ENCODE measurements at places on chromosomes 3 and 15.

- no peak for DNase-seq
Observed at GRCh38 chr3:173225351-173225750, 84.3 kb upstream of the SPATA16 start.

DNA sequence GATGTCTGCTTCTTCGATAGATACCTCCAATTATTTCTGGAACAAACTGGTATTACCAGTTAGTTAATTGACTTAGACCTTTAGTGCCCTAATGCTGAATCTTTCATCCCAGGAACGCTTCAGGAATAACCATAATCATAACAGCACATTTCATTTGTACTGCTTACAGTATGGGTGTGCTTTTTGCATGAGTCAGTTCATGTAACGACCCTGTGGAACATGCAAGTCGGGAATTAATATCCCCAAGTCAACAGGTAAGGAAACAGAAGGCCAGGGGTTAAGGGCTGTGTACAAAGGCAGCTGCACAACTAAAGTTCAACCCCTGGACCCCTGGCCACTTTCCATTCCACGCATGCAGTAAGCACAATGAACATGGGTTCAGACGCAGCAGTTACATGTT, 49.2 kb downstream of the ADCY5 start:
- no peak for DNase-seq

DNA sequence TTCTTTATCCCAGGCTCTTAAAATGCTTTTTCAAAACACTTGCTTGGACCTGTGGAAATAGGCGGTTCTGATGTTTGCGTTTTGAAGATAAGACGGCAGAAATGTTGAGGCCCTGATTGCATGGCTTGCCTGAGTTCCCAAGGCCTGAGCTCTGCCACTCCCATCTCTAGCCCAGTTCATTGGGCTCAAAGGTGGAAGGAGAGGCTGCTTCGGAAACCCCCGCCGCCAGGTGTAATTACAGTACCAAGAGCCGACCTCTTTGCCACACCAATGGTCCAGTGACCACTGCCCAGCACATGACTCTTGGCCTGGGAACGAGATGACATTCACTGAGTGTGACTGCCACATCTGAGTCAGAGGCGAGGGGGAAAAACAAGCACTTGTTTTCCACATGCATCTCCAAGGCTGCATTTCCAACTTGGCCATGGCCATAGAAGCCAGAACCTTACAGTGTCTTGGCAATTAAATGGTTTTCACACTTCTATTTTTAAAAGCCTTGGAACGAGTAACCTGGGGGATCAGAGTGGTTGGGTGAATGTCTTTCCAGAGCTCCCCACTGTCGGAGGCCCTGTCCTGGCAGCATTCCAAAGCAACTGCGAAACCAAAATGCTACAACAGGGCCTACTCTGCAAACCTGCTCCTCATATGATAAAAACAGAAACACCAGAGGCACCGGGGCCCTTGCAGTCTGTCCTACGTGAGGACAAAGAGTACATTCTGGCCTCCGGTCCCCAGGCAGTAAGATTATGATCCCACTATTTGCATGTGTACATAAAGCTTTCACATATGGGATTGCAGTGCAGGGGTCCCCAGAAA, 63.8 kb upstream of the CGNL1 start:
- no peak for DNase-seq

DNA sequence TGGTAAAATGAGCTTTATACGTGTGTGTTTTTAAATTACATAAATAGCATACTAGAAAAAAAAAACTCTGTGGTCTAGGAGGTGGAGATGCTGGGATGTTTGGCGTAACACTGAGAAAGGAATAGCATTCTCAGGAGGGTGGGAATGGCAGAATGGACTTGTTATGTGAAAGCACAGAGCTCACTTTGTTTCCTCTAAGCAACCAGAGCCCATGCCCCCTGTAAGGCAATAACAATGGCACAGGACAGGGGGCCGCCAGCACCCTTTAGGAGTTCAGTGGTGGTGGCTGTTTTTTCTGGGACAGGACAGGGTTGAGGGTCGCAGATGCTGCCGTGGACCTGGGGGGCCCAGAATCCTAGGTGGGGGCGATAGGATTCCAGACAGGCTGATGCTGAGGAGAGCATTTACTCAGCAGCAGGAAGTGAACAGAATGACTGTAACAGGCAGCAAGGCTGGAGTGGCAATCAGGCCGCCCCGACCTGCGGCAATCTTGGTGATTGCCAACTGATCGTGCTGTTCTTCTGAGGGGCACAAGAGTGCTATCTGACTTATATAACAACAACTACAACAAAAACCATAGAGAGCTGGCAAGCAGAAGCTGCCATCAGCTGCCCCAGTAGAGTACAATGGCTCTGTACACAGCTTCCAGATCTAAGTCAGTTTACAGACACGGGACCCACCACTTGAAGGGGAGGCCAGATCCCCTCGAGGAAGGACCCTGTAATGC, 160.4 kb downstream of the UACA start:
- DNase-seq = no peak

All from activated CD8-positive, alpha-beta memory T cell treated with anti-CD3 and anti-CD28 coated beads for 4 hours (primary cell).